Smooth muscle cell of trachea (primary cell): ENCODE measurements at places on chromosomes 2 and 18. TPM values are rescaled to one million over a fixed set of nuclear protein-coding genes. Genes with fewer than 3 reads are reported as not detected.

FRZB gene
- 0.17 and 0.44 TPM in 2 replicates for total RNA-seq

CNDP1 gene
- not detected in 2 replicates for total RNA-seq

KANSL1L gene
- 19.4 and 27.3 TPM in 2 replicates for total RNA-seq

MOGAT1 gene
- not detected in 2 replicates for total RNA-seq

RTP5 gene
- not detected in 2 replicates for total RNA-seq

SGPP2 gene
- not detected in 2 replicates for total RNA-seq

CPLX4 gene
- not detected in 2 replicates for total RNA-seq
